H9 (cell line): ENCODE measurements at places on chromosomes 6 and 20.

GRCh38 chr20:53299831-53300230 lies 293.8 kb downstream of the ZNF217 start:
- DNase-seq = no peak

DNA sequence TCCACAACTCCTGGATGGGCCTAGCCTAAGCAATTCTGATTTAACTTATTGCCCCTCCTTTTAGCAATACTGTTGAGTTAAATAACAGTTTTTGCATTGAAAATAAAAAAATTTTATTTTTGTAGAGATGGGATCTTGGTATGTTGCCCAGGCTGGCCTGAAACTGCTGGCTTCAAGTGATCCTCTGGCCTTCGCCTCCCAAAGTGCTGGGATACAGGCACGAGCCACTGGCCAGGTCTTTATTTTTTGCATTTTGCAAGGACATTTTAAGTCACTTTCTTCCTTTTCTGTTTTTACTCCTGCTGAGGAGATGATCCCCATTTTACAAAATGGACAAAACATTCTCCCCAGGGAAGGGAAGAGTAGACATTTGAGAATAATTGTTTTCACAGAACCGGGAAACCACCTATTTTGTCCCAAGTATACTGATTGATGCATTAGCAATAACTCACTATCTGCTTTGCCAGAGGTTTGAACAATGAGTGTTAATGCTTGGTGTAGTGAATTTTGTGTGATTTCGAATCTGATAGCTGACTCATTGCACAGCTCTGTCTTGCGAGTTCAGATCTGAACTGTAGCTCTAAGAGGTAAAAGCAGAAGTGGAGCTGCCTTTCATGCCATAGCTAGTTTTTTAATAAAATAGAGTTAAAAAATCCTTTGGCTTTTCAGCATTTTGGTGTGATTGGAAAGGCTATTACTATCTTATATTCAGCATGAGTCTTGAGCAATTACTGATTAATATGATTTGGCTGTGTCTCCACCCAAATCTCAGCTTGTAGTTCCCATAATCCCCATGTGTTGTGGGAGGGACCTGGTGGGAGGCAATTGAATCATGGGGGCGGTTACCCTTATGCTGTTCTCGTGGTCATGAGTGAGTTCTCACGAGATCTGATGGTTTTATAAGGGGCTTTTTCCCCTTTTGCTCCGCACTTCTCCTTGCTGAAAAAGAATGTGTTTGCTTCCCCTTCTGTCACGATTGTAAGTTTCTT lies 20.9 kb downstream of the IGF2R start:
- no peak for DNase-seq

GRCh38 chr6:64988148-64988547 lies 718.9 kb downstream of the EYS start:
- no peak for DNase-seq

DNA sequence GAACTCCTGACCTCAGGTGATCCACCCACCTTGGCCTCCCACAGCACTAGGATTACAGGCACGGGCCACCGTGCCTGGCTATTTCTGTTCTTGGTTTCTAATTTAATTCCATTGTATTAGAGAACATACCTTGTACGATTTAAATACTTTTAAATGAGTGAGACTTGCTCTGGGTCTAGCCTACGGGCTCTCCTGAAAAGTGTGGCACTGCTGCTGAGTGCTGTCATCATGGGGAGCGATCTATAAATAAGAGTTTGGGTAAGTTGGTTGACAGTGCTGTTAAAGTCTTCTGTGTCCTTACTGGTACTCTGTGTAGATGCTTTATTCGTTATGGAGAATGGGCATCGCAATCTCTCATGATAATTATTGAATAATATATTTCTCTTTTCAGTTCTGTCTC lies 35.0 kb upstream of the BHLHE23 start:
- DNase-seq = no peak

DNA sequence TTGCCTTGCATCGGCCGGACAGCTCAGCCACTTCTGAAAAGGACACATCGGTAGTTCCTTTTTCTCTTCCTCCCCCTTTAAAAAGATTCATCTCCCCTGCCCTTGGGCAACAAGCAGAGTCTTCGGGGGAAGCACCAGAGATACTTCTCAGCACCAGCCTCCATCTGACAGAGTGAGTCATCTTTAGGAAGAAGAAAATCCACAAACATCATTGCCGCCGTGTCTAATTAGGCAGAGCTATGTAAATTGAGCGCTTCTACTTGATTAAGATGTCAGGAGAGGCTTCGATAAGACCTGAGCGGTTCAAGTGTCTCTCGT lies 186.4 kb downstream of the TAF4 start:
- DNase-seq = no peak
